ENCODE measurements at places on chromosomes 7 and 10. TPM values are rescaled to one million over a fixed set of nuclear protein-coding genes. Genes with fewer than 3 reads are reported as not detected.

CTAGE4 gene
- 0.65 TPM for total RNA-seq

HKDC1 gene
- 25.1 TPM for total RNA-seq

CALHM1 gene
- not detected for total RNA-seq

GLUD1 gene
- total RNA-seq: 112 TPM

CLCN1 gene
- not detected for total RNA-seq

KLHDC10 gene
- total RNA-seq: 16.6 TPM

C7orf57 gene
- total RNA-seq: 0.13 TPM

IL2RA gene
- not detected for total RNA-seq

ERVW-1 gene
- not detected for total RNA-seq

KCNK18 gene
- total RNA-seq: not detected

COA1 gene
- total RNA-seq: 45.4 TPM

SPDYE8 gene
- total RNA-seq: not detected

EBF3 gene
- total RNA-seq: 0.16 TPM

CPA1 gene
- total RNA-seq: not detected

WNT8B gene
- not detected for total RNA-seq

CPEB3 gene
- total RNA-seq: 0.89 TPM

LIPJ gene
- not detected for total RNA-seq

WNT2 gene
- total RNA-seq: 0.63 TPM

ASZ1 gene
- not detected for total RNA-seq

IGF2BP3 gene
- total RNA-seq: 39.0 TPM

ZWINT gene
- 75.1 TPM for total RNA-seq

SUN3 gene
- not detected for total RNA-seq

NRF1 gene
- 10.4 TPM for total RNA-seq

Measured in mesangial cell (primary cell).